Heart right ventricle (tissue), 16 donors: ENCODE measurements at places on chromosomes 2 and 18. TPM values are rescaled to one million over a fixed set of nuclear protein-coding genes. Genes with fewer than 3 reads are reported as not detected.

DNA sequence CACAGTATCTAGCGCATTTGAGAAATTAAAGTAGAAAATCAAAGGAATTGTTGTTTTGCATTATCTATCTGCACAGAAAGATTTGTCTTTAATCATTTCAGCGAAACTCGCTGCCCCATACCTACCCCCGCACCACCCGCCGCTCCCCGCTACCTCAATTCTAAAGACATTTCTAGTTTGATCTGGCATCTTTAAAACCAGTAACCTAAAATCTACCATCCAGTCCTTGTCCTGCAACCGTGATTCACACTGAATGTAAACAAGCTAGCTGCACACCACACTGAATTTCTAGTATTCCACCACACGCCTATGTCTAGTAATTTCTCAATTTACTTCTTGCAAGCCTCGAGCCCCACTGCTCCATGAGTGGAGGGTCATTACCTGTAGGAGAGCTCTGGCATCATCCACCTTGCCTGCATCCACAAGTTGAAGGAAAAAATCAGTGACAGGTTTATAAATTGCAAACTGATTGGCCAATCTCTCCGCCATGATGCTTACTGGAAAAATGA, 60.1 kb downstream of the ABCG8 start:
- no peaks in the 10 kb centered on the region for H3K36me3 ChIP-seq
- no peaks in the 10 kb centered on the region for H3K4me1 ChIP-seq
- no peak overlapping the region for H3K27ac ChIP-seq

- no peaks in the 10 kb centered on the region for H3K4me1 ChIP-seq
- no peak overlapping the region for H3K27ac ChIP-seq
- H3K27me3 ChIP-seq = no peaks in the 10 kb centered on the region
- no peak overlapping the region for H3K4me3 ChIP-seq
- H3K36me3 ChIP-seq = no peaks in the 10 kb centered on the region
Observed at GRCh38 chr2:191297033-191297432, 51.8 kb downstream of the MYO1B start.

Gene ATP6V1B1
- not detected for total RNA-seq

- no peaks in the 10 kb centered on the region for H3K27me3 ChIP-seq
- H3K27ac ChIP-seq = no peak overlapping the region
- H3K4me3 ChIP-seq = no peak overlapping the region
- DNase-seq = no peak
- H3K4me1 ChIP-seq = no peaks in the 10 kb centered on the region
- no peaks in the 10 kb centered on the region for H3K36me3 ChIP-seq
Observed at GRCh38 chr2:56009758-56010458, 86.3 kb upstream of the EFEMP1 start.

Gene DYNAP
- not detected for total RNA-seq
